ENCODE measurements at places on chromosomes 12 and 14.

DNA sequence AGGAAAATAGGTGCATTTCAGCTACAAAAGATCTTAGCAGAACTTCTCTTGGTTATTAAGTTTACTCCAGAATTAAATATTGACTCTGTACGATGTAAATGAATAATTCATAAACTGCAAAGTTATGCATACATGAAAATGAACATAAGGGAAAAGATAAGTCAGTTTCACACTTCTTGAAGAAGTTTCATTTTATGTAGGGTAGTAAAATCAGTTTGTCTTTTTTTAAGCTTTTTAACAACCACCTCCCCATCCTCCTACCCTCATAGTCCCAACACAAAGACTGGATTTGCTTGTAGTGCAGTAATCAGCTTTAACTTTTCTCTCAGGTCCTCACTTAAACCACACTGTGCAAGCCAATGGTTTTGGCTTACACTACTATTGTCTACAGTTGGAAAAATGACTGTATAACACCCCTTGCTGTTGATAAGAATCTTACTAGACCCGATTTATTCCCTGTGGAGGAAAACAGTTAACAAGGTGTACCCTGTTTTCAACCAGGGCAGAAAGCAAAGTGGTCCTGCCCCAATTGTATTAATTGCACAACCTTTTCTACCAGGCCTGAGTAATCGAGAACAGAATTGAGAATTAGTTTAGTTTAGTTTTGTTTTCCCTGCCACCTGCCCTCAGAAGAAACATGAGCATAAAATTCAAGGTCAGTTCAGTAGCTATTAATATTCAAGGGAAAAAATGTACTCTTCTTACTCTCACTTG, 44.1 kb downstream of the NIN start:
- no peaks in the 10 kb centered on the region for H3K4me1 ChIP-seq
- H3K27ac ChIP-seq, result no peak overlapping the region
- no peaks in the 10 kb centered on the region for H3K27me3 ChIP-seq
- no peak overlapping the region for H3K4me3 ChIP-seq
- H3K36me3 ChIP-seq, result peaks cover 4% of the 10 kb centered on the region
- no peak for DNase-seq

DNA sequence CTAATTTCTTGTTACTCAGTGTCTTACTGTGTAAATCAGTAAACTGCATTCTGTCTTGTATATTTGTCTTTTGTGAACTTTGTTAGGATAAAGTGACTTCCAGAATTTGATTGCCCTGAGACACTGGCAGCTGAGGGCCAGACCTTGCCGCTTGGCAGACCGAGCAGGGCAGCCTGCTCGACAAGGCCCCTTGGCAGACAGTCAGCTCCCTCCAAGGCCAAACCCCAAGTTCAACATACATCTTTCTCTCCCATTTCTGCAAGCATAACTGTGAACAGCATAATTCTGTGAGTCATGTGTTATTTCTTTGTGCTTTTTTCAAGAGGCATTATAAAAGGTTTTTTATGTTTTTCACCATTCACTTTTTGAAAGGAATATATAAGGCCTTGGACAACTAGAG, 39.2 kb upstream of the BMAL2 start:
- H3K4me3 ChIP-seq, result no peak overlapping the region
- no peak overlapping the region for H3K27ac ChIP-seq
- H3K4me1 ChIP-seq, result no peaks in the 10 kb centered on the region
- no peaks in the 10 kb centered on the region for H3K36me3 ChIP-seq

DNA sequence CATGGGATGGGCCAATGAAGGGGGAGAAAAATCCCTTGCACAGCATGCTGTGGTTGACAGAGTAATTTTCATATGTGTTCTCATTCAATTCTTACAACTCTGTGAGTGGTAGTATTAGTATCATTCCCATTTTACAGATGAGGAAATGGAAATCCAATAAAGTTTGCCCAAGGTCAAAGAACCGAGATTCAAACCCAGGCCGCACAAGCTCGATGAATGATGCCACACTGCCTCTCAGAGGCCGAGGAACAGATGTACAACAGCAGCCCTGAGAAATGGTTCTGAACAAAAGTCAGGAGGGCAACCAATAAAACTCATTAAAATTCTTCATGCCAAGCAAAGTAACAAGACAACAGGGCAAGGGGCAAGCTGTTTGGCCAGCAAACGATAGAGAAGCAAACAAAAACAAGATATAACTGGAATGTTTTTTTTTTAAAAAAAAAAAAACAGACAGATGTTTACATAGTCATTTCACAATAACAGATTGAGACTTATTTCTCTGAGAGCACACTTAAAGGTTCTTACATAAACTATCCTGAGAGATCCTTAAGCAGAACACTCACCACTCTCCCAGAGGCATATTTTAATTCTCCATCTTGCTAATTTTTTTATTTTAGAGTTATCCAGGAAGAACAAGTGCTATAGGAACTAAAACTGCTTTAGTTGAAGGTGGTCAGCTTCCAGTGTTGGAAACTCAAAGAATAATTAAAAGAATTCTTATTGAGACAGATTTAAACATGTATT, 85.8 kb downstream of the EXOC5 start:
- no peak overlapping the region for H3K4me3 ChIP-seq
- H3K27me3 ChIP-seq, result peaks cover under 1% of the 10 kb centered on the region
- DNase-seq, result no peak
- no peaks in the 10 kb centered on the region for H3K4me1 ChIP-seq
- no peak overlapping the region for H3K27ac ChIP-seq

GRCh38 chr12:108211157-108211556, 82.1 kb downstream of the WSCD2 start:
- H3K27ac ChIP-seq, result no peak overlapping the region
- H3K4me1 ChIP-seq, result no peaks in the 10 kb centered on the region
- DNase-seq, result no peak

DNA sequence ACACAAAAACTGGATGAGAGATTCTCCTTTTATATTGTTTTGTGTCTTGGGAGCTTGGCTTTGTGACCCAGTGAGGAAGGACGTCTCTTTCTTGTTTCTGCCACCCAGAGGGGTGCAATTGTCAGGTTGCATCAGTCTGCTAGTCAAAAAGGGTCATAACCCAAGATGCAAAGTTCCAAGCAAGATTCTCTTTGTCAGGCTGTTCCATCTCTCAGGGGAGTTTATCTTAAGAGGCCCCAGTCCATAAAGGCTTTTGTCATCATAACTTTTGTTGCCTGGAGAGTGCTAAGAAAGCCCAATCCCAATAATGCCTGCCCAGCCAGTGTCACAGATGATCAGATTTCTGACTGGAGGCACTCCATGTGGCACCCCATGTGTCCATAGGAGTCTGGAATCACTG, 444.9 kb downstream of the TRHDE start:
- no peaks in the 10 kb centered on the region for H3K27me3 ChIP-seq
- H3K4me1 ChIP-seq, result no peaks in the 10 kb centered on the region
- H3K27ac ChIP-seq, result no peak overlapping the region
- no peak for DNase-seq
- no peak overlapping the region for H3K4me3 ChIP-seq

- H3K4me3 ChIP-seq, result no peak overlapping the region
- H3K27me3 ChIP-seq, result no peaks in the 10 kb centered on the region
- H3K4me1 ChIP-seq, result peaks cover 11% of the 10 kb centered on the region
- DNase-seq, result no peak
These were observed 86.5 kb downstream of the FLRT2 start for GRCh38 chr14:85616386-85616885.

DNA sequence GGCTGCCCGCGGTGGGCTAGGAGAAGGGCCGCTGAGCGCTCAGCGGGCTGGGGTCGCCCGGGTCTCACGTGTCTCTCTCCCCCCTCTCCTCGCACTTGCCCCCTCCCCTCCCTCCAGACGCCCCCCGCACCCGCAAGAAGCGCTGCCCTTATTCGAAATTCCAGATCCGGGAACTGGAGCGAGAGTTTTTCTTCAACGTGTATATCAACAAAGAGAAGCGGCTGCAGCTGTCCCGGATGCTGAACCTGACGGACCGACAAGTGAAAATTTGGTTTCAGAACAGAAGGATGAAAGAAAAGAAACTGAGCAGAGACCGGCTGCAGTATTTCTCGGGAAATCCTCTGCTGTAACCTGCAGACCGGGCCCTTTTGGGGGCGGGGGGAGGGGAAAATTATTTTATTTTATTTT, 314 bp upstream of the HOTAIR start:
- H3K27ac ChIP-seq, result no peak overlapping the region
- no peaks in the 10 kb centered on the region for H3K27me3 ChIP-seq
- H3K4me3 ChIP-seq, result peak overlapping the region; percentile 54
- no peak for DNase-seq

DNA sequence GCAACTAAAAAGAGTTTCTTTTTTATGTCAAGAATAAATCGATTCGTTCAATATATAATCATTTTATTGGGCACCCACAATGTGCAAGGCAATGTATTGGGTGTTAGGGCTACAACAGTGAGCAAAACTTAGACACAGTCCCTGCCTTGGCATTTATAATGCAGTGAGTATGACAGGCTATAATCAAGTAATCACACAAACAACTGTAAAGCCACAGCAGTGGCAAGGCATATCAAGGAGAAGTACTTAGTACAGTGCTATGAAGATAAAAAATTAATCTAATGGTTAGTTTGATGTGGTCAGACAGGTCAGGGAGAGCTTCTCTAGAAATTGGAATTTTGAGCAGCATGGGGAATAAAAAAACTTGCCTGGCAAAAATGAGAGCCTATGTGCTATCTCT, 39.5 kb upstream of the OTOGL start:
- H3K4me1 ChIP-seq, result no peaks in the 10 kb centered on the region
- H3K27me3 ChIP-seq, result peaks cover 4% of the 10 kb centered on the region
- H3K4me3 ChIP-seq, result no peak overlapping the region
- no peak overlapping the region for H3K27ac ChIP-seq
- no peaks in the 10 kb centered on the region for H3K36me3 ChIP-seq

- no peak overlapping the region for H3K4me3 ChIP-seq
- no peak for DNase-seq
- H3K36me3 ChIP-seq, result no peaks in the 10 kb centered on the region
- no peak overlapping the region for H3K27ac ChIP-seq
- H3K27me3 ChIP-seq, result no peaks in the 10 kb centered on the region
These were observed 143.3 kb upstream of the AVPR1A start for GRCh38 chr12:63294327-63294632.

- peak overlapping the region; percentile 87 for H3K27ac ChIP-seq
- DNase-seq, result no peak
- no peaks in the 10 kb centered on the region for H3K27me3 ChIP-seq
- peaks cover 13% of the 10 kb centered on the region for H3K4me1 ChIP-seq
These were observed 1.1 kb downstream of the ARHGAP5 start for GRCh38 chr14:32078023-32078857.

DNA sequence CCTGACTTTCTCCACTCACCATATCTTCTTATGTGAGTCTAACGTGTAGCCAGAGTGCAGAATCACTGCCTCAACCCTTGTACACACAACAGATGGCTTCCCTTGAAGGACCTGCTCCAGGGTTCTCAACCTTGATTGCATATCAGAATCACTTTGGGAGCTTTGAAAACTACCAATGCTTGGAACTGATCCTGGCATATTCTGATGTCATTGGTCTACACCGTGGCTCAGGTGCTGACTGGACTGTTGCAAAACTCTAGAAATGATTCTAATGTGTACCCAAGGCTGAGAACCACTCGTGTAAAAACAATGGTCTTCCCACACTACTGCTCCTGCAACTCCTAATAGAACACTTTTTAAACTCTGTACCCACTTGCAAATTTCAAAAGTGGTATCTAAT, 18.5 kb downstream of the TMEM132D start:
- no peaks in the 10 kb centered on the region for H3K4me1 ChIP-seq
- H3K27me3 ChIP-seq, result no peaks in the 10 kb centered on the region
- H3K4me3 ChIP-seq, result no peak overlapping the region
- no peaks in the 10 kb centered on the region for H3K36me3 ChIP-seq

DNA sequence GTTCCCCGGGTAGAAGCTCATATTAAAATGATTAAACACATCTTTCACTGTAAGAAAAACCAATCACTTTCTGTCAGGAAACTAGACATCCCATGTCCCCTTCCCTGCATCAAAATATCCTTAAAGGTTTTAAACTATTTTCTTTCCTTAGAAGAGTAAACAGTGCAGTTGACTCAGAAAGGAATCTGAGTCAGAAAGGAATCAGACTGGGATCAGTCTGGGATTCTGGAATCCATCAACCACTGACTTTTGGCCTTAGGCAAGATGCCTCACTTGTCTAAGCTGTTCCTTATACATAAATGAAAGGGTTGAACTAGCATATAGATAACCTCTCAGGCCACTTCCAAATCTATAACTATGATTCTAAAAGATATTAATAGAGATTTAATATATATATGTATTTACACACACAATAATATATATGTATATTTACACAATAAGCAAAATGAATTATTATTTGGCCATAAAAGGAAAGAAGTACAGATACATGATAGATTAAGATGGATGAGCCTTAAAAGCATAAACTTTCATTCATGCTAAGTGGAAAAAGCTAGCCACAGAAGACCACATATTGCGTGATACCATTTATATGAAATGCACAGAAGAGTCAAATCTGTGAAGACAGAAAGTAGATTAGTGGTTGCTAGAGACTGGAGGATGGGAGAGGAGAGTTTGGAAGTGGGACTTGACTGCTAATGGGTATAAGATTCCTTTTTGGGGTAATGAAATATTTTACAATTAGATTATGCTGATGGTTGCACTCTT, 114.4 kb downstream of the SLC38A1 start:
- H3K4me1 ChIP-seq, result peaks cover 14% of the 10 kb centered on the region
- H3K4me3 ChIP-seq, result no peak overlapping the region
- DNase-seq, result peak; percentile 15
- H3K27me3 ChIP-seq, result no peaks in the 10 kb centered on the region

GRCh38 chr12:131065801-131066200, 112.1 kb downstream of the ADGRD1 start:
- no peaks in the 10 kb centered on the region for H3K36me3 ChIP-seq
- H3K4me1 ChIP-seq, result no peaks in the 10 kb centered on the region
- H3K4me3 ChIP-seq, result no peak overlapping the region
- no peak for DNase-seq

- H3K27ac ChIP-seq, result no peak within 1 kb of the TSS
- peaks cover 21% of the 10 kb centered on the region for H3K27me3 ChIP-seq
These were observed at the start of gene ANKS1B for GRCh38 chr12:99984271-99985128. Gene ANKS1B (minus strand): TSS chr12:99984936. CDS start chr12:99984237, 699 bp downstream.

- no peak overlapping the region for H3K27ac ChIP-seq
- no peak overlapping the region for H3K4me3 ChIP-seq
- H3K4me1 ChIP-seq, result no peaks in the 10 kb centered on the region
- DNase-seq, result no peak
- H3K27me3 ChIP-seq, result no peaks in the 10 kb centered on the region
These were observed 4.3 kb upstream of the GPHB5 start for GRCh38 chr14:63322897-63323573.

- no peak overlapping the region for H3K27ac ChIP-seq
- no peak overlapping the region for H3K4me3 ChIP-seq
- H3K27me3 ChIP-seq, result no peaks in the 10 kb centered on the region
- DNase-seq, result no peak
- H3K4me1 ChIP-seq, result no peaks in the 10 kb centered on the region
These were observed 75.8 kb downstream of the DAD1 start for GRCh38 chr14:22513066-22513812.

Measured in keratinocyte (primary cell).